ENCODE measurements at places on chromosomes 3 and 15. TPM values are rescaled to one million over a fixed set of nuclear protein-coding genes. Genes with fewer than 3 reads are reported as not detected.

DNA sequence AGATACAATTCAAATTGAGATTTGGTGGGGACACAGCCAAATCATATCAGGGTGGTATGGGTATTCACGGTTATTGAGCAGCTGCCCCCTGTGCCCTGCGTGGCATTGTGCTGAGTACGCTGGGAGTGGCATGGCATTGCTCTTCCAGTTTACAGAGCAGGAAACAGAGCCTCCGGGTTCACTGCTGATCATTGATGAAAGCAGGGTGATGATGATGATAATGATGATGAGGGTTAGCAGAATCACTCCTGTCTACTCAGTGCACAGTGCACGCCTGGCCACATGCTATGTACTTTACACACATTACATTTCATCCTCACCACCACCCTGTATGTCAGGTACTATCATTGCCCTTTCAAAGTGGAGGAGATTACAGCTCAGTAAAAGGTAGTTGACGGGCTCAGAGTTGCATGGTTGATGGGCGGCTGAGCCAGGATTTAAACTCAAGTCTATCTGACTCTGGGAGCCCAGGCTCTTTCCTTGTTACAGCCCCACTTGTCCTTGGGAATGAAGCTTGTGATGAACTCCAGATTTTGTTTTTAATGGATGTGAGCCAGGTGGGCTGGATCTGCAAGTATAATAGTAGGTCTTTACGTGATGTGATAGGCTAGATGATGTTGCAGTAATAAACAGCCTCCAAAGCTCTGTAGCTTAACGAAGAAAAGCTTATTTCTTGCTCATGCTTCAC lies 87.6 kb upstream of the MYZAP start:
- DNase-seq, result no peak

- DNase-seq, result no peak
These were observed 112.4 kb upstream of the TLE3 start for GRCh38 chr15:70210076-70210475.

GRCh38 chr3:32414522-32415202 lies 23.0 kb downstream of the CMTM7 start:
- DNase-seq, result no peak

DNA sequence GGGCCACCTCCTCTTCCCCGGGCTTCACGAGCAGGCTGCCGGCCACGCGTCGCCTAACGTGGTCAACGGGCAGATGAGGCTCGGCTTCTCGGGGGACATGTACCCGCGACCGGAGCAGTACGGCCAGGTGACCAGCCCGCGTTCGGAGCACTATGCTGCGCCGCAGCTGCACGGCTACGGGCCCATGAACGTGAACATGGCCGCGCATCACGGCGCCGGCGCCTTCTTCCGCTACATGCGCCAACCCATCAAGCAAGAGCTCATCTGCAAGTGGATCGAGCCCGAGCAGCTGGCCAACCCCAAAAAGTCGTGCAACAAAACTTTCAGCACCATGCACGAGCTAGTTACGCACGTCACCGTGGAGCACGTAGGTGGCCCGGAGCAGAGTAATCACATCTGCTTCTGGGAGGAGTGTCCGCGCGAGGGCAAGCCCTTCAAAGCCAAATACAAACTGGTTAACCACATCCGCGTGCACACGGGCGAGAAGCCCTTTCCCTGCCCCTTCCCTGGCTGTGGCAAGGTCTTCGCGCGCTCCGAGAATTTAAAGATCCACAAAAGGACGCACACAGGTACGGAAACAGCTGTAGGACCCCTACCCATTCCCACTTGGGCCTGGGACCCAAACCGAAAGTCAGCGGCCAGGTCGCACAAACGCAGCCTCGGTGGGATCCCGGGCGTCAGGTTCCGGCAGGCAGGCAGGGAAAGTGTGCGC lies 1.5 kb downstream of the ZIC1 start:
- DNase-seq, result no peak

Gene SYNPR
- total RNA-seq, result 13.3 TPM

Gene GOLGA6L10
- total RNA-seq, result 9.5 TPM

GRCh38 chr3:183213415-183214276 lies 39.4 kb upstream of the B3GNT5 start:
- DNase-seq, result no peak

Gene PRR20G
- total RNA-seq, result not detected

Gene CA12
- total RNA-seq, result 0.58 TPM

DNA sequence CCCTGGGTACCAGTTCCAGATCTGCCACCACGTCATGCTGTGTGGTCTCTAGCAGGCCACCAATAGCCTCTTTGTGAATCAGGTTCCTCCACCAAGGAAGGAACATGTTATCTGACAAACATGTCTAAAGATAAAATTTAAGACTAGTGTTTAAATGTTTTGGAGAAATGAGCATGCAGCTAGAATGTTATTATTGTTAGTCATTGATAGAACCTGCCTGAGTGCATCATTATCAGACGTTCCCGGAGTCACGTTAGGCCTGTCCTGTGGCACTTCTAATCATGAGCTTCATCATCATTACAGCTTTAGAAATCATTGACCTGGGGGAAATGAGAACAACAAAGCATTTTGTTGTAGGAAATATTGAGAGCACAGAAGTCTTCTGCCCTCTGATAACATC lies 58.9 kb upstream of the FURIN start:
- no peak for DNase-seq

- no peak for DNase-seq
These were observed 1.7 kb upstream of the RAB8B start for GRCh38 chr15:63187589-63188226.

All from progenitor cell of endocrine pancreas (in vitro differentiated cells).